AG09309 (cell line): ENCODE measurements at places on chromosomes 2 and 18.

DNA sequence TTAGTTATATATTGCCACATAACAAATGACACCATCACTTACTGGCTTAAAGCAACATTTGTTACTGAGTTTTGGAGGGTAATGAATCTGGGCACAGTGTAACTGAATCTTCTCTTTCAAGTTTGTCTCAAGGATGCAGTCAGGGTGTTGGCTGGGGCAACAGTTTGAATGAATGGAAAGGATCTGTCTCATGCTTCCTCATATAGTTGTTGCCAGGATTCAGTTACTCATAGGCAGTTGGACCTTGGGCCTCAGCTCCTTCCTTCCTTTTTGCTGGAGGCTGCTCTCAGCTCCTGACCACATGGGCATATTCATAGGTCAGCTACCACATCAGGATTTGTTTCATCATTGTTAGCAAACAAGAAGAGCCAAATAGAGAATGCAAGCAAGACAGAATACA, 466.1 kb upstream of the MC4R start:
- DNase-seq: no peak

DNA sequence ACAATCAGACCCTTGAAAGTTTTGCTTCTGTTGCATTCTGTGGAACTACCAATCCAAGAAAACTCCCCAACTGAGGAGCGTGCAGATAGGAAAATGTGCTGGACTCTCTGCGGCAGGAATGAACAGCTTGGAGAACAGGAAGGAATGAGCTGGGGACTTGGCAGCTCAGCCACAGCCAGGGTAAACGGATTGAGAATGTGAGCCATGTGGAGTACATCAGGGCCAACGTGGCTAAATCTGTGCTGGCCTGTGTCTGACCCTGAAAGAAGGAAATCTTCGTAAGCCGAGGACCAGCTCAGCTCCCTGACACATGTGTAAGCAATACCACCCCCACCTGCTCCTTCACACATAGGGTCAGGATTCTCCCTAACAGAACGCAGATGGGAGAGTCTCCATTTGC, 1023.7 kb downstream of the BCL11A start:
- DNase-seq: no peak

GRCh38 chr2:35220461-35220860, 1135.1 kb upstream of the CRIM1 start:
- no peak for DNase-seq

- DNase-seq: no peak
Observed at GRCh38 chr2:28981016-28981441, at the start of gene TOGARAM2. Gene TOGARAM2 (plus strand): TSS chr2:28981298. CDS start chr2:28994835, 13,537 bp downstream.

GRCh38 chr18:27823053-27823452, 353.9 kb downstream of the CDH2 start:
- DNase-seq: no peak

DNA sequence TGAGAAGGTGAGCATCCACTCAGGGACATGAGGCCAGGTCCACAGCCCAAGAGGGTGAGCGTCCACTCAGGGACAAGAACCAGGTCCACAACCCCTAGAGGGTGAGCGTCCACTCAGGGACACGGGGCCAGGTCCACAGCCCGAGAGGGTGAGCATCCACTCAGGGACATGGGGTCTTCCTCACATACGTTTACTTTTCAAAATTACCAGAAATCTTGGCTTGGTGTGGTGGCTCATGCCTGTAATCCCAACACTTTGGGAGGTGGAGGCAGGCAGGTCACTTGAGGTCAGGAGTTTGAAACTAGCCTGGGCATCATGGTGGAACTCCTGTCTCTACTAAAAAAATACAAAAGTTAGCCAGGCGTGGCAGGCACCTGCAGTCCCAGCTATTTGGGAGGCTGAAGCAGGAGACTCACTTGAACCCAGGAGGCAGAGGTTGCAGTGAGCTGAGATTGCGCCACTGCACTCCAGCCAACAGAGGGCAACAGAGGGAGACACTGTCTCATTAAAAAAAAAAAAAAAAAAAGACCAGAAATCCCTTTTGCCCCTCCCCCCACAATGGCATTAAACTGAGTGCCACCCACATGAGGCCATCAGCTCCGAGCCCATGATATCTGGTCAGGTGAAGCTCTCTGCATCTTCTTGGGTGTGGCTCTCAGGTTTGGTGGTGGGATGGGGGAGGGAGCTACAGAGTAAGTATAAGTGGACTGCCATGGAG, 9.0 kb upstream of the MBP start:
- DNase-seq: no peak
